ENCODE measurements at places on chromosomes 4 and X. TPM values are rescaled to one million over a fixed set of nuclear protein-coding genes. Genes with fewer than 3 reads are reported as not detected.

MCF2 gene
- 7.5 TPM for total RNA-seq

IRS4 gene
- 6.9 TPM for total RNA-seq

CYTL1 gene
- total RNA-seq = 0.91 TPM

DNA sequence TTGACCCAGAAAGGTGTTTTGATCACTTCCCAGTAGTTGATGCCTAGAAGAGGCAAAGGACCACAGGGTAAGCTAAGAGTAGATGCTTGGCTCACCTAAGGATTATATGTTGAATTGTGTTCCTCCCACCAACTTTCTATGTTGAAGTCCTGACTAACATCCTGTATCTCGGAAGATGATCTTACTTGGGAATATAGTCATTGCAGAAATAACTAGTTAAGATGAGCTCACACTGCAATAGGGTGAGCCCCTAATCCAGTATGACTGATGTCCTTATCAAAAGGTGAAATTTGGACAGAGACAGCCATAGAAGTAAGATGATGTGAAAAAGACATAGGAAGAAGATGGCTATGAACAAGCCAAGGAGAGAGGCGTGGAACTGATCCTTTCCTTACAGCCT, 3.3 kb upstream of the HMGB2 start:
- DNase-seq = no peak

GRCh38 chr4:74692972-74693371, 101.4 kb downstream of the BTC start:
- no peak for DNase-seq

GRCh38 chr4:24888475-24889344, 24.1 kb downstream of the CCDC149 start:
- no peak for DNase-seq

- no peak for DNase-seq
These were observed 68.4 kb upstream of the PDE5A start for GRCh38 chr4:119696963-119697362.

GRCh38 chrX:115679460-115679859, 118.5 kb downstream of the PLS3 start:
- no peak for DNase-seq

GRCh38 chrX:29555465-29556091, 659.8 kb upstream of the MAGEB2 start:
- no peak for DNase-seq
